NCI-H2171 treated with DMSO at 0.1 percent for 48 hours (cell line): ENCODE measurements at places on chromosomes 2 and 18.

DNA sequence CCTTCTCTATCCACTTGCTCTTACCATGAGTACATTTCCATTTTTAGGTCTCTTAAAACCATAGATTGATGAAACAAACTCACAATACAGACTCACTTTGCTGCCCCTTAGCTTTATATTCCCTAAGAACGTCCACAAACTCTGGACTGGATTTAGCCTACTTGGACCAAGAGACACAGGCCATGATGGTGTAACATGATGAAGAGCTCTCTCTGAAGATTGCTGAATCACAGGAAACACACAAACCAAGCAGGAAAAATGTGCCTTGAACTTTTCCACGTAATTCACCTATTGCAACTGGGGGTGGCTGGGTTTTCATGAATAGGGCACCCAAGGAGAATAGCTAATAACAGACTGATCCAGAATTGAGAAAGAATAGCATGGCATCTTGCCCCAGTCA lies 201.7 kb upstream of the RBBP8 start:
- no peak for DNase-seq

DNA sequence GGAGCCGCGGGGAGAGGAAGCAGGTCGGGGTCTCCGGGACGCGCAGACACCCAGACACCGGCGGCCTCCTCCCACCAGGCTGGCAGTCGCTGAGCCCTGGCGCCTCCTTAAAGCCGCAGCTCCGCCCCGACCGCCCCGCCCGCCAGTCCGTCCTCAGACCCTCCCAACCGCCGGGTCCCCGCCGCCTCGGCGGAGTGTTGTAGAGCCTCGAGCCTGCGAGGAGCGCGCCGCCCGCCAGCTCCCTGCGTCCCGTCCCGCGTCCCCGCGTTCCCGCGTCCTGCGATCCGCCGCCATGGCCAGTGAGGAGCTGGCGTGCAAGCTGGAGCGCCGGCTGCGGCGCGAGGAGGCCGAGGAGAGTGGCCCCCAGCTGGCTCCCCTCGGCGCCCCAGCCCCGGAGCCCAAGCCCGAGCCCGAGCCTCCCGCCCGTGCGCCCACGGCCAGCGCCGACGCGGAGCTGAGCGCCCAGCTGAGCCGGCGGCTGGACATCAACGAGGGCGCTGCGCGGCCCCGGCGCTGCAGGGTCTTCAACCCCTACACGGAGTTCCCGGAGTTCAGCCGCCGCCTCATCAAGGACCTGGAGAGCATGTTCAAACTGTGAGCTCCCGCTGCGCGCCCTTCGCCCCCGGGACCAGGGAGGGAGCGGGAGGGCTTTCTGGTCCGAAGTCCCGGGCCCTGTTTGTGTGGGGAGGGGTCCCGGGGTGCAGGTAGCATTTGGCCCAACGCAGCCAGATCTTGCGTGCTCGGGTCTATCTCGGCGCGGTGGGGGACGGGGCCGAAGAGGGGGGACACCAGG lies at the start of gene EFHD1:
Gene EFHD1 (plus strand): TSS at position 192 of the 793 bp plus-strand sequence. CDS start 101 bp downstream, at position 293.
- DNase-seq: peak; percentile 41

DNA sequence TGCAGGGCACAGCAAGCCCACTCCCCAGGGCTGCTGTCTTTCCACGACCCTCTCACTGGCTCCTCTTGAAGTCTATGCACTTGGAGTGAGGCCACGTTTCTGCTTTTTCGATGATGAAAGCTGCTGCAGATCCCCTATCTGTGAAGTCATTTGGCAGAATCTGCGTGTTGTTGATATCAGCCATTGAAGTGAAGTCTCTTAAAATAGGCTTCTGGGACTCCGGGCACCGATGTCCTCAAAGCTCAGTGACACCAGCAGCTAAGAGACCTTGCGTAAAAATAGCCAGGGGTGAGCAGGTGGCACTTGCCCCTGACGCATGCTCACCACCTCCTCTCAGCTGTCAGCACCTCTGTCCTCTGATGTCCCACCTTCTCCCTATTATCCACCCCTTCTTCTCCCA lies 89.4 kb upstream of the FHL2 start:
- no peak for DNase-seq

- DNase-seq: no peak
These were observed 189.4 kb downstream of the ARL4C start for GRCh38 chr2:234307322-234307961.

GRCh38 chr2:102436323-102436722 lies 13.4 kb downstream of the IL18RAP start:
- no peak for DNase-seq

GRCh38 chr2:241008711-241009121 lies 10.3 kb downstream of the SNED1 start:
- DNase-seq: no peak

DNA sequence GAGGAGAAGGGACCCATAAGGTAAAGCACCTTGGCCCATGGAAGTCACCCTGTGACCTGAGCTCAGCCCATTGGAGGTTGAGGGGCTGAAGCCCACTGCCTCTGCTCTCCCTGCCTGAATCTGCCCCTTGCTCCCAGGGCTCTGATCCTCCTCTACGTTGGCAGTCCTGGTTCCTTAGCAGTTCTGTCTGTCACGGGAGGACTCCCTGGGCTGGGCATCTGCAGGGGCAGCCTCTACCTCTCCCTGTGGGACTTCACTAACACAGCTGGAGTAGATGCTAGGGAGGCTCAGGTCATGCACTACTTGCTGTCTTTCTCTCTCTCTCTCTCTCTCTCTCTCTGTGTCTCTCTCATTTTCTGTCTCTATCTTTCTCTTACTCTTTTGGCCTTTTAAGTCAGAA lies 8.7 kb downstream of the GYPC start:
- no peak for DNase-seq

DNA sequence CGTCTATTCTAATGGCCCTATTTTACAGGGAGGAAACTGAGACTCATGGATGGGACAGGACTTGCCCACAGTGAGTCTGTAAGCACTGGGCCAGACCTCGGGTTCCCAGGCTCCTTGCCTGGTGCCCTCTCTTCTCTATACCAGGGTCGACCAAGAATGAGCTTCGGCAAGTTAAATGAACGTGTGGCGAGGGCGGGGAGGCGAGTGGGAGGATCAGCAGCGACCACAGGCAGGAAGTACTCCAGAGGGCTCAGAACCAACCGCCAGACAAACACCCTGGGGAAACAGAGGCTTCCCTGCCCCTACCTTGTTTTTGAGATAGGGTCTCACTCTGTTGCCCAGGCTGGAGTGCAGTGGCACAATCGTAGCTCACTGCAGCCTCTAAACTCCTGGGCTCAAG lies 177.7 kb upstream of the SMAD2 start:
- DNase-seq: no peak

DNA sequence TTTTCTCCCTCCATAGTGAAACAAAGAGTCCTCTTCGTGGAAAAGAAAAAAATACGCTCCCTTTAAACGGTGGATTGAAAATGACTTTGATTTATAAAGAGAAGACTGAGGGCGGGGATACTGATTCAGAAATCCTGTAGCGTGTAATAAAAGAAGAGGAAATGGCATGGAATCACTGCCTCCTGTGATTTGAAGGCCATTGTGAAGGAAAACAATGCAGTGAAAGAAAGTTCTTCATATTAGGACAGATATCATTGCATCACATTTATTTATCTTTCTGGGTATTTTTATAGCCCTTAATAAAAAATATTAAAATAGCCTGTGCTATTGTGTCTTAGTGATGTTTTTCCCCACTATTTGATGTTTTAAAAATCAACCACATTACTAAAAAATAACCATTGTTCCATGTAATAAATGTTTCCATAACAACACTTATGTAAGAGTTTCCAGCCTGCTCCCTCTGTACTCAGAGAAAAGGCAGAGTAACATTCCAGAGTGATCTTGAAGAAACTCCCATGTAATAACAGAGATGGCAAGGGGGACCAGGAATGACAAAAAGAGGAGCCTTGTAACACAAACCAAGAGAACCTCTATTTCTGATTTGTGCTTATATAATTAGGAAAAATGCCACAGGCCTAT lies 8.0 kb downstream of the MRPL33 start:
- no peak for DNase-seq

DNA sequence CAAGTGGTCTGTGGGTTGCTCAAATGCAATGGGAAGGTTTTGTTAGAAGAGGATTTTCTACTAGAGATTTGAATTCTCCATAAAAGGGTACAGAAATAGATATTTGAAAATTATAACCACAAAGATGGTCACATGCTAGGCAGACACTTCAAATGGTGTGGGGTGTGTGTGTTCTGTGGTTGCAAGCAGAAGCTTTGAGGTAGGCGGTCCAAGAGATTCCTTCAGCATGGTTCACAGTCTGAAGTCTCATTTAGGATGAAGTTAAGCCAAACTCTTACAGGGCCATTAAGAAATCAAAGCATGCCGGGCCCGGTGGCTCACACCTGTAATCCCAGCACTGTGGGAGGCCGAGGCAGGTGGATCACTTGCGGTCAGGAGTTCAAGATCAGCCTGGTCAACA lies 38.3 kb upstream of the RMDN2 start:
- DNase-seq: no peak

DNA sequence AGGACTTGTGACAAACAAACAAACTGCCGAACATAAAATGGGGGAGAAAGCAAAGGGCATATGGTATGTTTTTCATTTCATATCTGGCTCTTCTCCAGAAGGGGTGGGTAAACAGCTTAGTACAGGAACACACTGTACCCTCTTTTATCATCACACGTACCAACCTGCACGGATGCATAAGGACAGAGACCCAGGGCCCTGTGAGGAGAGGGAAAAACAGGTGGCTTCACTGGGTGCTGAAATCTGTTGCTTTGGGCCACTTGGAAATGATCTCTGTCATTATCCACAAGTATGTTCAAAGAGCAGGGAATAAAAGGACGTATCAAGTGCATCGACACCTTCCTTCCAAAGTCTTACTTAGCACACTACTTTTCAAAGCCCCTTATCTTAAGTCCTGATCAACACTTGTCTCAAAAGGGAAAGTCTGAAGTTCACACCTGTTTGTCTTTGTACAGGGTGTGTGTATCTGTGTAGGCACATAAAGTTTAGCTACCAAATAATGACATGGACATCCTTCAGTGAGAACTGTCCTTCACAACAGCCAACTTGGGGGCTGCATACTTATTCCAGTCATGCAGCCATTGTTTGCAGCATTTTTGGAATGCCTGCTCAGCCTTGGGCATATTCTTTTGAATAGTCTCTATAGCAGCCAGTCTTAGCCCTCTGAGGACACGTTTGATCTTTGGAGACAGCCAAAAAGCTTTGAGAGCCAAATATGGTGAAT lies 60.6 kb downstream of the IRS1 start:
- peak; percentile 46 for DNase-seq

GRCh38 chr2:119078796-119079195 lies 79.8 kb downstream of the C1QL2 start:
- DNase-seq: no peak

DNA sequence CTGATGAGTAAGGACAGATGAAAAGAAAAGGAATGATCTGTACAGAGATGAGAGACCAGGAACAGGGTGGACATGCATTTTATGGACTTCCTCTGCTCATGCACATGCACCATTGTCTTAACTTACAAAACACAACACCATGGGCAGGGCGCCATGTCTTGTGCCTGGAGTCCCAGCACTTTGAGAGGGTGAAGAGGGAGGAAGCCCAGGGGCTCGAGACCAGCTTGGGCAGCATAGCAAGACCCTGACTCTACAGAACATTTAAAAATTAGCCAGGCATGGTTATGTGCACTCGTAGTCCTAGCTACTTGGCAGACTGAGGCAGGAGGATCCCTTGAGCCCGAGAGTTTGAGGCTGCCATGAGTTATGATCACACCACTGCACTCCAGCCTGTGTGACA lies 86.9 kb downstream of the ZFP36L2 start:
- no peak for DNase-seq

DNA sequence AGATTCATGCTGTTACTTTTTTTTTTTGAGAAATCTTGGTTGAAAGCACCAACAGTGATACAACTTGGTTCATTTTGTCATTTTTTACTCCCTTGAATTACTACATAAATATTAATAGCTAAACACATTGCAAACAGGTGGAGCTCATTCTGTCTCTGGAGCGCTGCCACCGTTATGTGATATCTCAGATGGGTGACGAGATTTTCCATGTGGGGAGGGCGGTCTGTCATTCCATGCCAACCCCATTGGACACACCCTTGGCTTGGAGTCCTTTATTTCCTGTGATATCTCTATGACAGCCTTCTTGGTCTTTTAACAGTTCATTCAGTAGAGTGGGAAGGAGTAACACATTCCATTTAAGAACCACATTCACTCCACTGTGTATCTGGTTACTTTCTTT lies 794.8 kb downstream of the SATB2 start:
- DNase-seq: no peak

GRCh38 chr2:28930205-28930604 lies 35.7 kb downstream of the WDR43 start:
- no peak for DNase-seq

DNA sequence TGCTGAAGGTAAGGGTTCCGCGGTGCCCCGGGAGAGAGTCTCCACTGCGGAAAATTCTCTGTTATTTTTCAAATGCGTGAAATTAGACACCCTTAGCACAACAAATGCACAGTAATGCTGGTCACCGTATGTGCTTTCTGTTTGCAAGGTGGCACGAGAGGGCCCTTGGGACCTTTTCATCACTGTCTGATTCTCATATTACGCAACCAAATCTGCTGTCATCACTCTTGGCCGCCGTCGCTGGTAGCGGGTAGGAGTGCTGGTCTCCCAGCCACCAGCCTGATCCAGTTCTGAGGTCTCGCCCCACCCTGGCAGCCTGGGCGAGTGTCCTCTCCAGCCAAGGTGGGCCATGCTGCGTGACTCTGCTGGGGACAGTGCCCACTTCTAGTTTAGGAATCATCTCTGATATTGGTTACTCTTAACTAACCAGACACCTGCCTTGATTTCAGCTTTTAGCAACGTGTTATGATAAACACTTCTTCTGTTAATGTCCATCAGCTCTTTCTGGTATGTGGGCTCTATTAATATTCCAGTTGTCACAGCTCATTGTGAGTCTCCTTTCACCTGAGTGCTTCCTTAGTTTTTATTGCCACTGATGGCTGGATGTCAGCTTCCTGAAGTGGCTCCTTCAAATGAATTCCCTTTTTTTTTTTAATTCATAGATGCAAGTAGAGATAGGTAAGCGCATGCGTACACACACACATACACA lies 199.4 kb downstream of the GBX2 start:
- DNase-seq: peak; percentile 88

DNA sequence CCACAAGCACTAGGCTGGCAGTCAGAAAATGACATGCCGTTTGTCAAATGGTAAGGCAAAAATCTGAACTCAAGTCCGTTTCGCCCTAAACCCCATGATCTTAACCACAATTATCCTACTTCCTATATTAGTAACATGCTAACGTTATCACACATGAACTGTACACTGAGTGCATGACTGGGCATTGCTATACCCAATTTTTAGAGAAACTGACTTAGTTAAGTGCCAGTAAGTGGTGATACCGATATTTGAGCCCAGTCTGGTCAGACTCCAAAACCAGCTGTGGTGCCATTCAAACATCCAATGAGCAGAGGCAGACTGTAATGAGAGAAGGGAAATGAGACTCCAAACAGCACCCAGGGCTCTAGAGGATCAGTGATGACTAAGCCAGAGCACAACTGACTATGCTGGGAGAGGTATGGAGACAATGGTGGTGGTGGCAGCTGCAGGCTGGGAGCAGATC lies 311.7 kb upstream of the PKDCC start:
- no peak for DNase-seq

- peak; percentile 5 for DNase-seq
These were observed 29.9 kb upstream of the INHBB start for GRCh38 chr2:120316071-120316470.
